Neural progenitor cell (in vitro differentiated cells): ENCODE measurements at places on chromosomes 1 and 21.

DNA sequence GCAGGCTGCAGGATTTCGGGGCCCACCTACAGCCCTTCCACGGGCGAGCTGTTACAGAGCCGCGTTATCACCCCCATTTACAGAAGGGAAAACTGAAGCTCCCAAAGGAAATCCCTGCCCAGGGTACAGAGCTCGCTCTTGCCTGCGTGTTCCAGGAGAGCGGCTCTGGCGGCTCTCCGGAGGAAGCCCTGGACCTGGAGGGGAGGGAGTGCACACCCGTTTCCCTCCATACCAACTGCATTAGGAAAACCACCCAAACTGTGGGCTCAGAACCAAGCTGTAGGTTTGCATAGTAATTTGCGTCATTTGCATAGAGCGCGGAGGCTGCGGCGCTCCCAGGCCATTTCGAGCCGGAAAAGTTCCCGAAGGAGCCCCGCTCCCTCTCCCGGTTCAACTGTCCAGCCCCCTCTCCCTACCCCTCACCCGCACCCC lies 24.7 kb upstream of the ADGRB2 start:
- DNase-seq = no peak

DNA sequence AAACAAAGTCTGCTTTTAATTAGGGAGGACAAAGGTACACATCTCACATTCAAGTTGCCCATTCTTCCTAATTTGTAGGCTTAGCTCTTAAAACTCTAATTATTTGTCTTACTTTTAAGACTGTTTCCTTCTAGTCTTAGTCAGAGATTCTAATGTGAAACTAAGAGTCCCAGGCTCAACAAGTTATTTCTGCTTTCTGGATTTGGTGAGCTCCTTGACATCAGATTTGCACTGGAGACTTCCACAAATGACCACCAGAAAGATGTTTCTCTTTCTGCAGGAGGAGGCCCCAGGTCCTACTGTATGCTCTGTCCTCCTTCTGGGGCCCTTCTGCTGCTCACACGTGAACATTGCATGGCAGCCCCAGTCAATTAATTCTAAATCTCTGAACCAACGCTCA lies 194.2 kb upstream of the JUN start:
- DNase-seq = no peak

- no peak for DNase-seq
Measured at GRCh38 chr1:53590104-53590503, 130.9 kb downstream of the DMRTB1 start.

- no peak for DNase-seq
Measured at GRCh38 chr1:48093147-48093546, 96.0 kb upstream of the TRABD2B start.

DNA sequence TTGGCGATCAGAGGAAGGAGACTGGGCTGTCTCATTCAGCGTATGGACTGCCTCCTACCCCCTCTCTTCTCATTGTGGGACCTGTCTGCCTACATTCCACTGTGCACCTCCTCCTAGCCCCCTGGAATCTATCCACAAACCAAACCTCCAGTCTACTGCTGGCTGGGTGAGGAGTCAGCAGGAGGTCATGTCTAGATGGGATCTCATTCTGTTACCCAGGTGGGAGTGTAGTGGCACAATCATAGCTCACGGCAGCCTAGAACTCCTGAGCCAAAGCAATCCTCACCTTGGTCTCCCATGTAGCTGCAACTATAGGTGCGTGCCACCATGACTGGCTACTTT lies 18.0 kb upstream of the TTC22 start:
- no peak for DNase-seq

DNA sequence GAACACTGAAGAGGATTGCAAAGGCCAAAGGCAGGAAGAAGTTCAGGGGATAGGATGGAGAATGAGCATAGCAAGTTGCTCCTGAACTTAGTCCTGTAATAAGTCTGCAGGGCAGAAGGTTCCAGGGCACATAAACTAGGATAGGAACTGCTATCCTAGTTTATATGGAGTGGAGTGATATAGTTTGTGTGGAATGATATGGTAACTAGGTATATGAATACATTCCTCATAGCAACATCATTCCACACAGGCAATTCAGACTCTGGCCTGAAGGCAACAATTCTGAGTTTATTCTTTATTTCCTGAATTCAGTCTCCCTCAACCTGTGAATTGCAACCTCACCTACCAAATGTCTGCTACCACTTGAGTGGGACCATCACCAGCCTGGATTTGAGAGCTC lies 154.9 kb upstream of the GREM2 start:
- DNase-seq = no peak
